ENCODE measurements at places on chromosomes 3 and 15.
A peak's percentile ranks its signal among the peaks of the same experiment; 100 is the strongest.

- peak; percentile 37 for DNase-seq
Observed at GRCh38 chr3:125003369-125003853, 52.4 kb downstream of the HEG1 start.

- DNase-seq: peak; percentile 6
Observed at GRCh38 chr15:25504307-25504706, 65.5 kb upstream of the UBE3A start.

DNA sequence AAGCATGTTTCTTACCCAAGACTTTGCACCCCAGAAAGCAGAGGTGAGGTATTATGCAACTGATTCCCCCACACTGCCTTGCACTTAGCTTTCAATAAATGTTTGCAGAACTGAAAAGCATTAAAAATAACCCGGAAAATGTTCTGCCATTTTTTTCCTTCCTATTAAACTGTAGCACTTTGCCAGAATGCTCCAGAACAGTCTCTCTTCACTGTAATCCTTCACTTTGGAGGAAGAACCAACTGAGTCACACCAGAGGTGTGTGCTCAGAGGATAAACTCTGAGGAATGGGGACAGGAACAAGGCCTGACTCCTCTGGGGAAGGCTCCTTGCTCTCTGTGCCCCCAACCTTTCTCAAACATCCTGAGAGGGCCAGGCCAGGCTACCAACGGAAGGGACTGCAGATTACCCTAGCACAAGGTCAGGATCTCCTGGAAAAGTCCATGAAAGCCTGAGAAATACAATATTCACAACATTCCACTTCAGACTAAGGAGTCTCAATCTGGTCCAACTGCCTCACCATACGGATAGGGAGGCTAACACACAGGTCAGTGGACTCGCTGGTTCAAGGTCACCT, 19.0 kb downstream of the ANP32A start:
- no peak for DNase-seq

DNA sequence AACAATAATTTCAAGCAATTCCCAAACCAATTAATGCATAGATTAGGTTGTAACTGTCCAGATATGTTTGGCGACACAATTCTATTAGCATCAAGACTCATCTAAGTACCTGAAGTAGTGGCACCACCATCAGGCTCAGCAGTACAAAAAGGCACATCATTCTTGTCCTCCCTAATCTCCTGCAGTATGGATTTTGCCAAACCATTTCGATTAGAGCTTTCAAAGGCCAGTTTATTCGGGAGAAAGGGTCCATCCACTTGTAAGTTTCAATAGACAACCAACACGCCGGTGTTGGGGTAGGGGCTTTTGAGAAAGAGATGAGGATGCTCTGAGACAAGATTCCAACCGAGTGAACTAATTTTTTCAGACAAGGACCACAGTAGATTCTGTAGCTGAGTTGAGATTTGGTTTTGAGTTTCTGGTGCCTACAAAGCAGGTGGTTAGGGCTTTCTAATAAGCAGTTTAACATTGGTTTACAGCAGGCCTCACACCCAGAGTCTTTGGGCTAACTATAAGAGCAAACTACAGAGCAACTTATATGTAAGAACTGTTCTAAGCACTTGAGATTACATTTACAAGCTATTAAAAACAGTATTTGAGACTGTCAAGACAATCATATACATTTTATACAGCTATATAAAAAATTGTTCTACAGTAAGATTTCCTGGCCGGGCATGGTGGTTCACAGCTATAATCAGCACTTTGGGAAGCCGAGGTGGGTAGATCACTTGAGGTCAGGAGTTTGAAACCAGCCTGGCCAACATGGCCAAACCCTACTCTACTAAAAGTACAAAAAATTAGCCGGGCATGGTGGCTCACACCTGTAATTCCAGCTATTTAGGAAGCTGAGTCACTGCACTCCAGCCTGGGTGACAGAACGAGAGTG, 4.5 kb downstream of the RPL22L1 start:
- DNase-seq: peak; percentile 13

DNA sequence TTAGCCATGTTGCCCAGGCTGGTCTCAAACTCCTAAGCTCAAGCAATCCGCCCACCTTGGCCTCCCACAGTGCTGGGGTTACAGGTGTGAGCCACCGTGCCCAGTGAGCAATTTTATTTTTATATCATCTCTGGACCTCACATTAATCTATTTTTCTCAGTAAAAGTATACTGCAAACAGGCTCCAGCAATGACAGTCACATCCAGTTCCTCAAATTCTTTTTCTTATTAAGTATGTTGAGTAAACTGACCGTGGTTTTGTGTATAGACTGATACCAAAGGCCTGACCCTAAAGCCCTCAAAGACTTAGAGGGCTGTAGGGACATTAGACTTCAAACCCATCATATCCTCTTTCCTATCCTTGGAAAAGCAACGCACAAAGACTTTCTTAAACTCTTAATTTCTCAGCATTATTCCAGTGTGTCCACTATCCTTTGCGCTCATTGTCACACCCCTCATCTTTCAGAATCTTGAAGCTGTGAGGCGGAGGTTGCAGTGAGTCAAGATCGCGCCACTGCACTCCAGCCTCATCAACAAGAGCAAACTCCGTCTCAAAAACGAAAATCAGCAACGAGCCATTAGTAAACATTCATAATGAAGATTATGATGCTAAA, 2.0 kb downstream of the NGLY1 start:
- DNase-seq: no peak

DNA sequence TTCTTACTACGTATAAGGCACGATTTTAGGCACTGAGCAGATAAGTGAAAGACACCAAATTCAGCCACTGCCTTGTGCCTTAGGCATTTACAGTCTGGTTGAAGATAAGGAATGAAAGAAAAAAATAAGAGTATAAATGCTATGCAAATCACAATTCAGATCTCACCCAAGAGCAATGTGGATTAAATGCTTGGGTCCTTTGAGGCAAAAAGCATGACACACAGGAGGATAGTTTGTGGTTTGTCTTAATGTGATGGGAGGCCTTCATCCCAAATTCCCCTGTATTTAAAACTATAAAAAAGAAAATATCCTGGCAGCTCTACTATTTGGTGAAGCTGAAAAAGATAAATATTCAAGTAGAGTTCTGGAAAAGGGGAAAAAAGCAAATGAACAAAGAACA, 79.8 kb downstream of the TGFBR2 start:
- DNase-seq: no peak

GRCh38 chr3:57805674-57806073, 49.6 kb downstream of the SLMAP start:
- DNase-seq: peak; percentile 81

GRCh38 chr3:197327701-197328100, 29.3 kb upstream of the DLG1 start:
- no peak for DNase-seq

GRCh38 chr3:108333961-108334360, 37.6 kb downstream of the HHLA2 start:
- no peak for DNase-seq

GRCh38 chr3:150874666-150875219, 30.5 kb downstream of the MINDY4B start:
- DNase-seq: no peak

GRCh38 chr3:126907557-126907956, 75.4 kb upstream of the PLXNA1 start:
- DNase-seq: no peak

DNA sequence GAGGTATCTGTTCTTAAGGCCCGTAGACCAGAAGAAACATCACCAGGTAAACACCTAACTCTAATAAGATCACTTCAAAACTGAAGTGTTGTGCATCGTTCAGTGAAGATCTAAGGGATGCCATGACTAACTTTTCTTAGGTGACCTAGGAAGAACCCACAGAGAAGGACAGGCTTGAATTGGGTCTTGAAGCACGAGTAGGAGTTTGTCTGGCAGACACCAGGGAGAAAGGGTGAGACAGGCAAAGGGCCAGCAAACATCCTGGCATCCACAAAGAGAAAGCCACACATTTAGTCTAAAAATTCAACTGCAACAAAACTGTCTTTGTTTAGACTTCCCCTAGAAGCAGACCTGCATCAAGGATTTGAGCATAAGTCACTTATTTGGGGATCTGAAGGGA, 15.5 kb upstream of the CMTM8 start:
- DNase-seq: no peak

DNA sequence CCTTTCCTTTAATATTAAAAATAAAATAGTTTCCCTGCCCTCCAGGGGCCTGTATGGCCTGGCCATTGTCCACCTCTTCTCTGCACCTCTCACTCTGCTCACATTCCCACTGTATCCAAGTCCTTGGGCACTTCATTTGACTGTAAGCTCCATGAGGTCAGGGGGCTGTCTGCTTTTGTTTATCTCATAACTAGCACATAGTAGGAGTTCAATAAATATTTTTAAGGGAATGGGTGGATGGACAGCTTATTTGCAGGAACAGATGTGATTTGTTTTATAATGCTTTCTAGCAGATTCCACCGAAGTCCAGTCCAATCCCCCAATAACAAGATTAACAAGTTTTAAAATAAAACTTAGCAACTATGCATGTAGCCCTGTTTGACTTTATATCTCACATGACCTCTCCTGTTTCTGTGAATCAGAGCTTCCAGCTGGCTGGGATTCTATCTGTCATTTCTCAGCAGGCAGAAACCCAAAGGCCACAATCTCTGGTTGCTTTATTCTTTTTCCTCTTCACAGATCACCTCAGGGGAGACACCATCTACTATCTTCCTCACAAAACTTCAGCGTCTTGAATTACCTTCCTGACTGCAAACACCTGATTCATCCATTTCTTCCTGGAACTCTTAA, 123.0 kb upstream of the NR2F2 start:
- no peak for DNase-seq

DNA sequence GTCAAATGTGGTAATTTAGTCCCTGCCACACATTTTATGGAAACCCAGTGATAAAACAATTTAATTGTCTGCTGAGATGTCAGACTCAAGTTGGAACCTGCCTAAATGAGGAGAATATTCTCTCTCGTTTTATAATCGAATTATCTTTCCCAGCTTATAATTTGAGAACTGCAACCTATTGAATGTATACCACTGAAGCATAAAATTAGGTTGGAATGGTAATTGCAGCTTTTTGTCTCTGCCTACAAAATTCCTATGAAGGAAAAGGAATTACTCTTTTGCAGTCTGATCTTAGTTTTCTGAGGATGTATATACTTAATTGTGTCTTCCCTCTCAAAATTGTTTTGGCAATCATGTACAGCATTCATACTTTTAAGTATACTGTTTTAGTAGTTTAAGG, 28.9 kb downstream of the RAD51 start:
- DNase-seq: no peak

- peak; percentile 60 for DNase-seq
Observed at GRCh38 chr15:45307230-45307924, 55.3 kb downstream of the SLC28A2 start.

DNA sequence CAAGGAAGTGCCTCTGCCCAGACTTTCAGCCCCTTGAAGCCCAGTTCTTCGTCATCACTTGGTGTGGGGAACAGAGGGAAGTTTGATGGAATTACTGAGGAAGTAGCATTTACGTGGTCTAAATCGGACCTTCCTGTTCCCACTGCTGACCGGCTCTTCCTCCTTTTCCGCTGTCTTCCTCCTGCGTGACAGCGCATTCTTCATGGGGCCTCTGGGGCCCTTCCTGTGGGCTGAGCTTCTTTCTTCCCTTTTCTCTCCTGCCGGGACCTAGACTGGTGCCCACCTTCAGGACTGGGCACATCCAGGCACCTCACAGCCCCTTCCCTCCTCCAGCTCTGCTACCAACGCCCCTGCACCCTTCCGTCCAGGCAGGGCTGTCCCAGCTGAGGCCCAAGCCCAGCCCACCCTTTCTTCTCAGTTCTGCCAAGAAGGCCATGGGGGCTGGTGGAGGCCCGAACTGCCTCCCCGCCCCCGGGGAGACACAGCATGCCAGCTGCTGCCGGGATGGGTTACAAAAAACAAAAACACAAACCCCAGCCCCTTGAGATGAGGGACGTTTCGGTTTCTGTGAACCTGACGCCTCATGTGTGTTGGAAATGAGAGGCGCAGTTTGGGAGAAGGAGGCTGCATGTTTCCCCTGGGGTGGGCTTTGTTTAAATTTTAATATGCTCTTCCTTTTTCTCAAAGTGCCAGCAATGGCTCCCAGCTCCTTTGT, 19.1 kb downstream of the ZNF710 start:
- DNase-seq: no peak

- peak; percentile 35 for DNase-seq
Observed at GRCh38 chr3:193053046-193053435, 135.4 kb upstream of the MB21D2 start.

DNA sequence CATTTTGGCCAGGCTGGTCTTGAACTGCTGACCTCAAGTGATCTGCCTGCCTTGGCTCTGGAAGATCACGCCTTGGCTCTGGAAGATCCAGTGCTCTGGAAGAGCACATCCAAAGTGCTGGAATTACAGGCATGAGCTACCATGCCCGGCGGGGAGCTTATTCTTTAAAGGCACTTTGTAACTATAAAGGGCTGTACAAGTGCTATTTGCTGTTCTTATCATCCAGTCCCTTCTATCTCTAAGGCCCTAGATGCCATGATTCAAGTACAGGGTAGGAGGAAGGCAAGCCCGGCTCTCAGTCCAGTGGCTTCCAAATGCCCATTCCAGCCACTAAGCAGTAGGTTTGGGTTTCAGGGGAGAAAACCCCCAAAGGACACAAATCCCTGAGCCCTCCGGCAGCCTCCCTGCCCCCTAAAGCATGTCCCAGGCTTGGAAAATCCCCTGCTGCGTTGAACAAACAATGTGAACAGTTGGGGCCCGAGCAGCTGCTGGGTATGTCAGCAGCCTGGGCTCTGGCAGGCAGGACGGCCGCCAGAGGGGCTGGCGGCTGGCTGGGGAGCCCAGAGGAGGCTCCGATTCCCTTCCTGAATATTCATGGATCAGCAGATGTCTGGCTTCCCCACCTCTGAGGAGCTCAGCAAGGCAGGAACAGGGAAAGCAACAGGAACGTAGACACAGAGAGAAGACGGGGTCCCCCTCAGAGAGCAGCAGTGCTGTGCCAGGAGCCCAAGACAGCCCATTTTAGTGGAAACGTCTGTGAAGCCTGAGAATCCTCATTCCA, 7.7 kb downstream of the IGDCC4 start:
- peak; percentile 26 for DNase-seq

GRCh38 chr3:183210862-183211341, 42.2 kb upstream of the B3GNT5 start:
- DNase-seq: no peak

DNA sequence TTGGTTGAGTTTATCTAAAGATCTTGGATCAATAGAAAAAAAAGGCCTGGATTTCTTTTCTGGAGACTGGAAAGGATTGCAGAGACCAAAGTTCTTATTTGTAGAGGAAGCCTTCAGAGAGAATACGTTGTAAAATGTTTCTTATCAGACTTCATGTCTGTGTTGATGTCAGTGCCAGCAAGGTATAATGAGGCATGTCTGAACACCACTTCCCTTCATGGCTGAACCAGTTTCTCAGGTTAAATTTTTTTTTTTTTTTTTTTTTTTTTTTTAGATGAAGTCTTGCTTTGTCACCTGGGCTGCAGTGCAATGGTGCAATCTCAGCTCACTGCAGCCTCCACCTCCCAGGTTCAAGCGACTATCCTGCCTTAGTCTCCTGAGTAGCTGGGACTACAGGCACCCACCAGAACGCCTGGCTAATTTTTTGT, 17.8 kb upstream of the ZNF774 start:
- DNase-seq: no peak

- DNase-seq: peak; percentile 69
Observed at GRCh38 chr15:71440489-71441110, 325.3 kb downstream of the THSD4 start.
